ENCODE measurements at places on chromosomes 11 and 22. TPM values are rescaled to one million over a fixed set of nuclear protein-coding genes. Genes with fewer than 3 reads are reported as not detected.

ANKK1 gene
- total RNA-seq: 0.07 TPM

BTG4 gene
- total RNA-seq: 0.12 TPM

OR4C13 gene
- not detected for total RNA-seq

MPEG1 gene
- total RNA-seq: not detected

PRDM11 gene
- 4.6 TPM for total RNA-seq

VPREB1 gene
- total RNA-seq: not detected

RHOD gene
- total RNA-seq: 47.5 TPM

SLC36A4 gene
- 18.9 TPM for total RNA-seq

VWCE gene
- total RNA-seq: 0.50 TPM

UBQLNL gene
- total RNA-seq: not detected

SEC14L6 gene
- not detected for total RNA-seq

ANO5 gene
- 0.89 TPM for total RNA-seq

ISX gene
- total RNA-seq: not detected

JRKL gene
- total RNA-seq: 5.1 TPM

NARS2 gene
- total RNA-seq: 17.1 TPM

KCNJ4 gene
- 0.09 TPM for total RNA-seq

MS4A6A gene
- total RNA-seq: not detected

TCN2 gene
- 5.5 TPM for total RNA-seq

CLDN5 gene
- not detected for total RNA-seq

IL17RA gene
- 4.6 TPM for total RNA-seq

ALG9 gene
- total RNA-seq: 19.2 TPM

CARNS1 gene
- 0.16 TPM for total RNA-seq

TMEM218 gene
- total RNA-seq: 20.9 TPM

OR51B4 gene
- not detected for total RNA-seq

AIFM3 gene
- 4.8 TPM for total RNA-seq

OR52N4 gene
- not detected for total RNA-seq

EHF gene
- 0.20 TPM for total RNA-seq

CD6 gene
- total RNA-seq: 0.18 TPM

ME3 gene
- 18.7 TPM for total RNA-seq

MEI1 gene
- total RNA-seq: not detected

HBE1 gene
- not detected for total RNA-seq
